ENCODE measurements at places on chromosomes 5 and 9.

- no peak for DNase-seq
Observed at GRCh38 chr5:137142764-137143605, 356.1 kb downstream of the SPOCK1 start.

GRCh38 chr5:39518516-39518915 lies 93.7 kb upstream of the DAB2 start:
- DNase-seq: no peak

GRCh38 chr9:90858457-90858901 lies 56.9 kb downstream of the SYK start:
- DNase-seq: no peak

DNA sequence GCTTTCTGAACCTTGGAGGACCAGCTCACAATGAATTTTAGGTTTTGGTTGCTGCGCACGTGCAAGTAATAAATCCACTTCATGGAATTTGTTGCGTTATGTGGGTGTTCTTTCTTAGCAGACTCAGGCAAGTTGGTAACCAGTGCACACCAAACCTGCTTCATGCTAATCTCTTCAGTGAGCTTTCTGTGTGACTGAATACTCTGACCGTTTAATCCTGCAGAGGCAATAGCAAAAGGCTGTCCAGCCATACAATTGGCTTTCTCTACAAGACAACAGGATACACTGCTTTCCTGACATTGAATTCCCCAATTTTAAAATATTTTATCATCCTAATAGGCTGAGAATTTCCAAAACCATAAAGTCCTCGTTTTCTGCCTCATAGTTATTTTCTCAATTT lies 10.3 kb downstream of the UGT3A2 start:
- DNase-seq: no peak

- DNase-seq: no peak
Observed at GRCh38 chr5:127699416-127699815, 3.8 kb upstream of the CCDC192 start.

- peak; percentile 40 for DNase-seq
Observed at GRCh38 chr5:172640822-172641358, at the start of gene NEURL1B. Gene NEURL1B, plus strand, starts transcription at chr5:172641263. Its CDS starts 144 bp downstream, at chr5:172641407.

GRCh38 chr5:179313849-179314521 lies 31.3 kb downstream of the ADAMTS2 start:
- no peak for DNase-seq

- DNase-seq: no peak
Observed at GRCh38 chr5:82466986-82467561, 188.9 kb upstream of the RPS23 start.

- no peak for DNase-seq
Observed at GRCh38 chr5:141515946-141516671, 27.2 kb downstream of the PCDHGC5 start.

DNA sequence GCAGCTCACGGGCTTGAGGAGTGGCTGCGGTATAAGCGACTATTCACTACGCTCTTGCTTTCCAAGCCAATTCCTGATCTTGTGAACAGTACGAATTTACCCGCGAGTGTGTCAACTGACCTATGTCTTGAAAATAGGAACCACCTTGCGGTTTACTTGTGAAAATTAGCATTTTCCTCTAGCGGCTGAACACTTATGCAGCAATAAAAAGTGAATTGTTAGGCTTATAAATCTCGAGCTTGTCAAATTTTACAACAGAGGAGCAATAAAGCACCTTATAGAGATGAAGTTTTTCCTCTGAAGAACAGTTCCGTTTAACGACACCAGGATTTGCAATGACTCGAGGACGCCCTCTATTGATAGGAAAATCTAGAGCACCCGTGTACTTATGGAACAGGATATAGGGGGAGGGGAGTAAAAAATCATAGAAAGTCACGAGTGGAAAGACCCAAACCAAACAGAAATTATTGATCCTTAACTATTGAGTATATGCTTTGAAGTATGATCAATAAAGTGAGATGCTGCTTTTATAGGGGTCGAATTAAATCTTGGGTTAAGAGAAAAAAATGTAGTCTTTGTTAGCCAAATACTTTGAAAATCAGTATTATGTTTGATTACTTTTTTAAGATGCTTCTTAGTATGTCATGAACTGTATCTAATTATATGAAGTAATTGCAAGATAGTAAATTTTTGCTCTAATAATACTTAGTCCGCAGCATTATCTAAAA lies 1.9 kb upstream of the RGMB start:
- peak; percentile 61 for DNase-seq

DNA sequence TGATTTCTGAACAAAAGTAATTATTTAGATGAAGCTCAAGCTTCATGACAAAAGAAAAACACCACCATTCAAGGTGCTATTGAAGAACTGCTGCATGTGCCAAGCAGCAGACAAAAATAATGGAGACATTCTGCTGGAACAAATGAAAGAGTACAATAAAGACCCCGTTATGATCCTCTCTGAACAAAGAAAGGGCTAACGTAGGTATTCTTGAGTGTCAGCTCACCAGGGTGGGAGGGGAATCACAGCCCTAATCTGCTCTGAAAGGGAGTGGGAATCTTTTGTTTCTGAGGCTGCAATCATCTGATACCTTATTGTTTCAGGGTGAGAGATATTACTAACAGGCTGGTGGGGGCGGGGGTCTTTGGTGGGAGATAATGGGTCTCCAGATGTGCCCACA lies 15.4 kb downstream of the CEMIP2 start:
- DNase-seq: no peak

- no peak for DNase-seq
Observed at GRCh38 chr5:34621277-34622097, 34.6 kb upstream of the RAI14 start.

DNA sequence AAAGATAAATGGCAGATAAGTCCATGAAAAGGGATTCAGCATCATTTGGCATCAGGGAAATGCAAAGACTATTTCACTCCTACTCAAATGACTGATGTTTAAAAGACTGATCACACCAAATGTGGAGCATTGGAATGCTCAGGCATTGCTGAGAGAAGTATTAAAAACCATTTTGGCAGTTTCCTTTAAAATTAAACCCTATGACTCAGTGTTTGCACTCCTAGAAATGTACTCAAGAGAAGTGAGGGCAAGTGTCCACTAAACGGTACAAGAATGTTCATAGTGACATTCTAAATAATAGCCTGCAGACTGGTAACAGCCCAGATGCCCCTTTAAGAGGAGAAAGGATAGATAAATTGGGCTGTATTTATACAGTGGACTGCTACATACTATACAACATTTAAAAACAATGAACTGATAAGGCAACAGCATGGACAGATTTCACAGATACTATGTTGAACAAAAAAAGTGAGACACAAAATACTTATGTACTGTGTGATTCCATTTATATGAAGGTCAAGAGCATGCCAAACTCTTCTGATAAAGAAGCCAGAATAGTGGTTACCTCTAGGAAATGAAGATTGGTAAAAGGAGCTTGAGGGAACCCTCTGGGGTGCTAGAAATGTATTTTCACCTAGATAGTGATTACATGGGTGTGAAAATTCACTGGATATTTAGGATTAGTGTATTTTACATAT lies 24.6 kb downstream of the APC start:
- no peak for DNase-seq

GRCh38 chr9:86406366-86406765 lies 52.2 kb upstream of the TUT7 start:
- no peak for DNase-seq

DNA sequence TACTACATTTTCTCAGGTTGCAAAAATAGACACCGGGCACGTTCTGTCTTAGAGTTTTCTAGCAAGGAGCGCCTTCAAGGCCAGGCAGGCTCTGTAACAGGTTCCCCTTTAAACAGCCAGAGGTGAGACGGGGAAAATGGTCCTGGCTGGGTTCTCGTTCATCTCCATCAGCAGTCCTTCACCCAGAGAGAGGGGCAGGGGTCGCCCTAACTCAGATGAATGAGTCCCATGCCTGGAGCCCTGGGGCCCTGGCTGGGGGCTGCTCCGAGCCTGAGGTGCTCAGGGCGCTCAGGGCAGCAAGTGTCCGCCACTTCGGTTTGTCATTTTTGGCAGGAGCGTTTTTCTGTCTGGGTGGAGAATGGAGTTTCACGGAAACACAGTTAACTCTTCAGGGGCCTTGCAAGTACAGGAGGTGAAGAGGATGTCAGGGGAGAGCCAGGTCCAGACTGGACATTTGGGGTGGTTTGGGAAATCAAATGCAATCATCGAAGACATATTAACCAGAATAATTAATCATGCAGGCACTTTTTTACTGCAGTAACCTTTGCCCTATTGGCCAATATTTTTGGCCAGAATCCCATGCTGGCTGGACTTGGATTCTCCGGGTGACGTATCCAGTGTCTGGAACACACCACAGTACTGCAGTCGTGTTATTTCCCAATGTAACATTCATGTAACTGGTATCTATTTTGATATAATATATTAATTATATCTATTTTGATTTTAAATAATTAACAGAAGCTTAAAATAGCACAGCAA lies 2.9 kb downstream of the NTNG2 start:
- DNase-seq: no peak

- DNase-seq: no peak
Observed at GRCh38 chr5:96562614-96563013, 99.6 kb upstream of the CAST start.

- DNase-seq: no peak
Observed at GRCh38 chr9:14051419-14051818, 262.5 kb downstream of the NFIB start.

DNA sequence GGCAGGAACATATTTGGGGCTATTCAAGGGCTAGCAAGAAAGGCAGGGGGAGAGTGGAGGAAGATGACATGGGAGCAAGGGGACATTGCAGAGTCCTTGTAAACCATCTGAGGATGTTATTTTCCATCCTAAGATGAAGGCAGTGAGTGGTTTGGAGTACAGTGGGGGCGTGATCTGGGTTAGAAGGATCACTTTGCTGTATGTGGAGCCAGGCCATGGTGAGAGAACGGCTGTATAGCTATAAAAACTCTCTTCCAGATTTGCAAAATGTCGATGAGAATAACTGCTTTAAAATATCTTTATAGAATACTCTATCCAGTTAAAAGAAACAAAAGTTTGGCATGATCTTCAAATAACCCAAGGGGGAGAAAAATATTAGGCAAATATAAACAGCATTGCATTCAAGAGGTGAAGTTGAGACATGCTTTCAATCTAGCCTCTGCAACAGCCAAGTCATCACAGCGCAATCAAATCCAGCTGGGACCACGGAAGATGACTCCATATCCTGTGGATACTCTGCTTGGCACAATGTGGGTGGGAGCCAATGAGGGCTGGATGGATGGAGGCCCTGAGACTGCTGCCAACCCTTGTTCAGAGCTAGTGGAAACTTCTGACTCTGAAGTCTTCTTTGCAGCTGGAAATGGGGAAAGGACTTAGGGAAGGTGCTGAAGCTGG lies 111.5 kb upstream of the BASP1 start:
- DNase-seq: no peak

GRCh38 chr9:17470036-17470813 lies 108.6 kb upstream of the SH3GL2 start:
- no peak for DNase-seq

GRCh38 chr5:148497757-148498156 lies 114.0 kb downstream of the FBXO38 start:
- no peak for DNase-seq

- no peak for DNase-seq
Observed at GRCh38 chr5:14061106-14061505, 82.0 kb upstream of the TRIO start.

GRCh38 chr5:76942581-76942980 lies 10.3 kb upstream of the CRHBP start:
- DNase-seq: no peak

DNA sequence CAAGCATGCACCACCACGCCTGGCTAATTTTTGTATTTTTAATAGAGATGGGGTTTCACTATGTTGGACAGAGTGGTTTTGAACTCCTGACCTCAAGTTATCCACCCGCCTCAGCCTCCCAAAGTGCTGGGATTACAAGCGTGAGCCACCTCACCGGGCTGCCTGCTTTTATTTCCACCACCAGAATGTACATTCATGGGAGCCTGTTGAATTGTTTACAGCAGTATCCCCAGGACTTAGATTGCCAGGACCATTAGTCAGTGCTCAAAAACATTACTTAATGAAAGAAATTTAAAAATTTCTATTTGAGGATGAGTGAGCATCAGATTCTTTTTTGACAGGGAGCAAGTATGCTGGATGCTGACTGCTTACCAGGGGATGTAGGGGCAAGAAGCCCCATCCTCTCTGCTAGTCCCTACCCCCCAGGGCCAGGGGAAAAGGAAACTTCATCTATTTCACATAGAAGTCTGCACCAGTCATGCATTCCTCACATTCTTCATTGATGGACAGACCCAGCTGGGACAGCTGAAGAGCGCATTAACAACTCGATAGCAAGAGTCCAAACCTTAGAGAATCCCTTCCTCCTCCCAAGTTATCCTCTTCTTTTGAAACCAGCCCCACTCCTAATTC lies 10.3 kb upstream of the RGMB start:
- DNase-seq: no peak

GRCh38 chr9:91992461-91993041 lies 42.5 kb upstream of the ROR2 start:
- no peak for DNase-seq

DNA sequence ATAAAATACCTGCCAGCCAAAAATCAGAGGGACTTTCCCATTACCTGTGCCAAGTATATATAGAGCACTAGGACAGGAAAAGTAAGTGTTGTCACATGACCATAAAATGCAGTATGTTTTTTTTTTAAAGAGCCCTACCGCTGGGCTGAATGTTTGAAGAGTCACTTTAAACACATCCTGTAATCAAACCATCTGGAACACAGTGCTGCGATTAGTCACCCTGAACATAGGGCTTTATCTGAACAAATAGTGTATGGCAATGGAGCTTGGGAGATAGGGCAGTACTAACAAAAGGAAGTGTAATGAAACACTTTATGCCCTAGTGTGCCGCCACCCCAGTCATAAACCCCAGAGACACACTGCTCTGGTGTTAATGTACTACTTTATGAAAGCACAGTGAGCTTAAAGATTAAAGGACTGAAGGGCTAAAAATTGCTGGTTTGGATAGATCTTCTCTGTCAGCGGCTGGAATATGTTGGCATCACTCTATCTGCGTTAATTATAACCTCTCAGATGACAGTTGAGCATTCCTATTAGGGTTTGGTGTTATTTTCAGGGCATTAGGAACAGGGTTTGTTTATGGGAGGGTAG lies 90.4 kb downstream of the ZNF608 start:
- no peak for DNase-seq

GRCh38 chr5:179994583-179995323 lies 76.8 kb downstream of the RNF130 start:
- DNase-seq: no peak

GRCh38 chr9:128100581-128100980 lies 26.9 kb downstream of the PTGES2 start:
- no peak for DNase-seq

DNA sequence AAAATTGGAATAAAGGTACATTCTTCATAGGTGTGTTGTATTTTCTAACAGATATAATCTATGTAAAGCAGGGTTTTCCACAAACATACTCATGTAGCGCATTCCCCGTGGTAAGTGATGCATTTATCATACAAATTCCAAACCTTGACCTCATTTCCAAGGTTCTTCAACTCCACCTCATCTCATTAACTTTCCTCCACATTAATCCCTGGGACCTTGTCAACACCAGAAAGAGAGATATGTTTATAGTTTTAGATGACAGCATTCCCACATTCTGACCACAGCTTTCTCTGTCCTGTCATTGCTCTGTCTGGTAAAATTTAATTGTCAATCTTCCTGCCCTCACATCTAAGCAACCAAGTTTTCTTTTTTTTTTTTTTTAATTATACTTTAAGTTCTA lies 415.1 kb downstream of the TMEM161B start:
- DNase-seq: no peak

GRCh38 chr9:74775396-74775795 lies 112.3 kb downstream of the TRPM6 start:
- DNase-seq: no peak

GRCh38 chr9:36162211-36162738 lies 6.9 kb upstream of the CCIN start:
- no peak for DNase-seq
